ENCODE measurements at places on chromosomes 16 and 17.

DNA sequence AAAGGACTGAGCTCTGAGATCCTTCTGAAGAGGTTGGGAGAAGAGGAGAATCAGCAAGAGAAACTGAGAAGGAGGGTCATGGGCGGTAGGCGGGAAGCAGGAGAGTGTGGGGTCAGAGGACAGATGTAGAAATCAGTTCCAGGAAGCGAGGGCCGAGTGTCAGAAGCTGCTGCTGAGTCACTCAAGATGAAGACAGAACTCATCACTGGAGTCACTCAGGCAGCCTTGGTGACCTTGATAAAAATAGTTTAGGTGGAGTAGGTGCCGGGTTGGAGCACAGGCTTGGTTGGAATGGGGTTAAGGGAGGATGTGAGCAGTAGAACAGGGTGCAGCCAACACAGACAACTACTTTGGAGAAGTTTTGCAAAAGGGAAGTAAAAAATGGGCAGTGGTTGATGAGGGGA is 6.1 kb upstream of the ITGAM start:
- no peak for DNase-seq

GRCh38 chr17:80092959-80093358 is 8.4 kb upstream of the GAA start:
- no peak for DNase-seq

- no peak for DNase-seq
Observed at GRCh38 chr16:51085271-51085670, 65.8 kb downstream of the SALL1 start.

- DNase-seq: no peak
Observed at GRCh38 chr16:71635632-71636031, 9.6 kb downstream of the MARVELD3 start.

GRCh38 chr17:17107891-17108431 is 65.7 kb downstream of the MPRIP start:
- DNase-seq: no peak

DNA sequence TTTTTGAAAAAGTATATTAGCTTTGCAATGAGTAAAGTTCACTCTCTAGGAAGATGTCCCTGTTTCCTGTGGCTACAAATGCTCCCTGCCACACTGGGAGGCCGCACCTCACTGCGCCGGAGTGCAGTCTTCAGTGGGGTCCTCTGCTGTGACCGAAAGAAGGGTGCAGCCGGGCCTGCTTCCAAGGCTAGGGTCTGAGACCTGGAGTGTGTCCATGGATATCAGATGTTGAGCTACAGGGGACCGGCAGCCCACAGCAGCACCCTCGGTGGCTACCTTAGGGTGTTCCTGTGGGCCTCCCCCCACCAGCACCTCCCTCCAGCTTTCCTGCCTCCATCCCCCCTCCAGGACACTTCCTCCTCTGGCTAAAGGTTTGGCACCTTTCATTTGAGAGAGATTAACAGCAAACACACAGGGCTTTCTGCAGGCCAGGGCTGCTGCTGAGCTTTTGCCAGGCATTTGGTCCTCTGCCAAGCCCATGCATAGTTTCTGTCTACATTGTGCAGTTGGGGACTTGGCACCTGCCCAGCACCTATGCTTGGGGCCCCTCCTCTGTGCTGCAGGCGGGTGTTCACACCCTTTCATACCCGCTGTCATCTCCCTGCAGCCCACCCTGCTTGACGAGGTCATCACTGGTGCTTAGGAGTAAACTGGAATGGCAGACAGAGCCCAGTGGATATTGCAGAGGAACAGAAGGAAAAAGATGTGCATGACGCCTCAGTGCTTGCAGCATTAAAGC is 33.8 kb upstream of the CRISPLD2 start:
- no peak for DNase-seq

- DNase-seq: peak; percentile 64
Observed at GRCh38 chr16:4288148-4288921, 15.5 kb upstream of the TFAP4 start.

DNA sequence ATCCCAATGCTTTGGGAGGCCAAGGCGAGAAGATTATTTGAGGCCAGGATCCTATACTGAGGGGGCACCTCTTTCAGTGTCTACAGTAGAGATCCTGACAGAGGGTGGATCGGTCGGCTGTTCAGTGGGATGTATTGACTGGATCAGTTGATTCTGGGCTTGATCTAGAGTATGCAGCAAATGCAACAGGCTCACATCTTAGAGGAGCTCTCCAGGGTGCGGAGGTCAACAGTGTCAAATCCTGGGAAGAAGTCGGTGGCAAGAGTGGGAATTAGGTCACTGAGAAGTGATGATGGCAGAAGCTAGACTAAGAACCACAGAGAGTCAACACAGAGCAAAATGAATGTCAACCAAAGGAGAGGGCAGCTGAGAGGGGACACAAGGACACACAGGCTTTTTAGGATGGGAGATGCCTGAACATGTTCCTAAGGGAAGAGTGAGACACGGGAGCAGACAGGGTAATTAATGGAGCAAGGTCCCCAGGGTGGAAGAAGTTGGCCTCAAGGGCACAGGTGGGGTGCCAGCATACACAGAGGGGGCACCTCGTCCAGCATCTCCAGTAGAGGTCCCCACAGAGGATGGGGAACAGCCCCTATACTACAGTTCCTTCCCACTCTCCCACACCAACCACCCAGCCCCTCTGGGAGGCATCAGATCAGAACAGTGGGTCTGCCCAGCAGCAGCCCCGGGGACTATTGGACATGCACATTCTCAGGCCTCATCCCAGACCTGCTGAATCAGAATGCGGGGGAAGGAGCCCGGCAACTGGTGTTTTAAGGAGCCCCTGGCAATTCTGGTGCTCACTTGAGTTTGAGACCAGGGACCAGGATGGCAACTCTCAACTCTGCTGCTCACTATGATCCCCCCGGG is 10.0 kb upstream of the CYTH1 start:
- no peak for DNase-seq

GRCh38 chr17:76594690-76595089 is 9.0 kb upstream of the ST6GALNAC2 start:
- DNase-seq: no peak

GRCh38 chr17:5527601-5528250 is 41.4 kb downstream of the MIS12 start:
- no peak for DNase-seq

DNA sequence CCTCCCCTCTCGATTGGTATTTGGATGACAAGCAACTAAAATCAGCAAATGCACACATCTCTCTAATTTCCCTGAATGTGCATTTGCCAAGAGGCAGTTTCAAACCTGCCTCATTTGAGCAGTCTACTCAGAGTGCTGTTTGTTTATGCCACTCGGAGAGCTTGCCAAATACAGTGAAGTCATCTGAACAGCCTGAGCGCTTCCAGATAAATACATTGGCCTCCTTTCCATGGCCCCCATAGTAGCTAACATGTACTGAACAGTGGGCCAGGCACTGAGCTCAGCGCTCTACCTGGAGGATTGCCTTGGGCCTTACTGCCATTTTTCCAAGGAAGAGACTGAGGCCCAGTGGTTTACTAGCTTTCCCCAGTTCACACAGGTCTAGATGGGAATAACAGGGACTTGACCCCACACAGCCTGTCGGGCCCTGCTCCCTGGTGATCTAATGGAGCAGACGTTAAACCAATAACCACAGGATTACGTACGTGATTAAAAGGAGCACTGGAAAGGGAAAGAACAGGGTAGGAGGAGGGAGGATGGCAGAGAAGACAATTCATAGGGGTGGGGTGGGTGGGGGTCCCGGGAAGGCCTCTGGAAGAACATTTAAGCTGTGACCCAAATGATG is 18.7 kb upstream of the ANKRD40CL start:
- DNase-seq: no peak

DNA sequence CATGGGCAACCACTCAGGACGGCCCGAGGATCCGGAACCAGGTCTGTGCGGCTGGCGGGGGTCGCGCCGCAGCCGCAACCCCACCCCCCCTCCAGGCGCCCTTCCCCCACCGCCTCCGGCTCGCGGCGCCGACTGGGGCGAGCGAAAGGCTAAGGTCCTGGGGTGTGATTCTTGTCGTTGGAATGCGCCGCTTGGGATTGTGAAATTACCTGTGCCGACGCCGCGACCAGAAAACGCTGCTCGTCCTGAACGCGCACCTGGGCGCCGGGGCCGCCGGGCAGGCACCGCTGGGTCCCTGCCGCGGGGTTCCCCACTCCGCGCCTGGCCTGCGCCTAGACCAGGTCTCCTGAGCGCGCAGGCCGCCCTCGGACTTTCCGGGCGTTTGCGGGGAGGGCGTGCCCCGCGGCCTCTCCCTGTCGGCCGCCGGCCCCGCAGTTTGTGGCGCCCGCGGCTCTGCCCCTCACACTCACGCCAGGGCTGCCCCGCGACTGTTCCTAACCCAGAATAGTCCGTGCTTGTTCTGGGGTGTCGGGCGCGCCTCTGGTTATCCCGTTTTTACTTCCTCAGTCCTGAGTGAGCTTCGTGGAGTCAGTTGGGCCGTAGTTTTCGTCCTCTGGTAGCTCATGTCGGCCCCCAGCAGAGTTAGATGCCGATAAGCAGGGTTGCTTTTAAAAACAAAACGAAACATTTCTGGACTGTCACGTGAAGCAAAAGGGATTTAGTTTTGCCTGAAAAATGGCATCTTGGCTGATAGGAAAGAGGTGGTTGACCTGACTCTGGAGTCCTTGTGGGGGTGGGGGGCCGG is 147.2 kb downstream of the SPECC1 start:
- DNase-seq: no peak

DNA sequence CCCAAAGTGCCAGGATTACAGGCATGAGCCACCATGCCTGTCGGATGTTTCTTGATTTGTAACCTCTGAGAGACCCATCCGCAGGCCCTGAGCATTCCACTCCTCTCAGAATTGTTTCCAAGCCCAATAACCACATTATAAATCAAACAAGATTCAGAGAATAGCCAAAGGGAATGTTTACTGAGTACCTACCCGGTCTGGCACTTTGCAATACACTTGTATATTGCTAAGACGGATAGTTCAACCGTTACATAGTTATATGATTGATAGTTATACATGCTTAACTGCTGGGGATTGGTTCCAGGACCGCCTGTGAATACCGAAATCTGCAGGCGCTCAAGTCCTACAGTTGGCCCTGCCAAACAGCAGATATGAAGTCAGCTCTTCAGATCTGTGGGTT is 3.0 kb upstream of the KAT8 start:
- no peak for DNase-seq

DNA sequence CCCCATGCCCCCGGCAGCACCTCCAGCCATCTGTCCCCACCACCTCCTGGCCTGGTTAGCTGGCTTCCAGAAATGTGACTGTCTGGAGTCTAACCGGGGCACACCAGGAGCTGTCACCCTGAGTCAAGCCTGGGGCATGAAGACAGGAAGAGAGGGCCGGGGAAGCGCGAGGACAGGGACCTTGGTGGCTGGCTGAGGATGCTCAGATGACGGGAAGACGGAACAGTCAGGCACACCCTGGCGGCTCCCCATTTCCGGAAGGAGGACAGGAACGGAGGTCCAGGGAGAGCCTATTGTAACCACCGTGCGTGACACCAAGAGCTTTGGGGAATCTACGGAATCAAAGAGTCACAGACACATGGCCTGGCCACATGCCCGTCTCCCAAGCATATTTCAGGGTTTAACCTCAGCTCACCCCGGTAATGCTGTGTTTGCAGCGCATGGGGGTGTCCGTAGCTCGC is 51.7 kb downstream of the SDK2 start:
- no peak for DNase-seq

- DNase-seq: no peak
Observed at GRCh38 chr17:34765291-34765690, 185.9 kb downstream of the TMEM132E start.

GRCh38 chr17:64689106-64689505 is 27.0 kb upstream of the SMURF2 start:
- no peak for DNase-seq

DNA sequence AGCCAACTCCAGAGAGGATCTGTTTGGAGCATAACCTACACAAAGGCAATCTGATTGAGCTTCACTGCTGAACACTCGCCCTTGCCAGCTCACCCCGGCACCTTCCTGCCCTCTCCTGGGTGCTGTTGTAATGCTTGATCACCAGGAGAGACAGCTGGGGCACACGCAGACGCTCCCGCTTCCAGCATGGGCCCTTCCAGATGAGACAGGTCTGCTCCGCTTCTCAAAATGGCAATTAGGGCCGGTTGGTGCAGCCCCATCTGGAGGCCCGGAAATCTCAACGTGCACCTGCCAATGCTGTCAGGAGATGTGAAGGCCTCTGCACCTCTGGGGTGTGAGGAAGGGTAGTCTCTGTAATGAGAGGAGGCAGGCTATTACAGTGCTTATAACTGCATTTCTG is 206.1 kb downstream of the ABCC12 start:
- DNase-seq: no peak

All from activated CD8-positive, alpha-beta memory T cell treated with anti-CD3 and anti-CD28 coated beads for 1 hour (primary cell).